ENCODE measurements at places on chromosomes 7 and 10.

DNA sequence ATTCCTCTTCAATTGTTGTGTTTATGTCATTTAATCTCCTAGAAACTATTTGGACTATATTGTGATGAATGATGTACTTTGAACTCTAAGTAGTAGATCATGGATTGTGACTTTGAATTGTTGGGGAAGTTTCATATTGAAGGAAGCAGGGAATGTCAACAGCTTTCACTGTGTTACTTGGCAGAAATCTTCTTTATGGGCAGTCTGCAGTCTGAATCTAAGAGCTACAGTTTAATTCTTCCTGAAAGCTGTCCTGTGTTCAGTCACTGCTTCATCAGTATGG is 91.6 kb downstream of the PPP1R9A start:
- DNase-seq = no peak

DNA sequence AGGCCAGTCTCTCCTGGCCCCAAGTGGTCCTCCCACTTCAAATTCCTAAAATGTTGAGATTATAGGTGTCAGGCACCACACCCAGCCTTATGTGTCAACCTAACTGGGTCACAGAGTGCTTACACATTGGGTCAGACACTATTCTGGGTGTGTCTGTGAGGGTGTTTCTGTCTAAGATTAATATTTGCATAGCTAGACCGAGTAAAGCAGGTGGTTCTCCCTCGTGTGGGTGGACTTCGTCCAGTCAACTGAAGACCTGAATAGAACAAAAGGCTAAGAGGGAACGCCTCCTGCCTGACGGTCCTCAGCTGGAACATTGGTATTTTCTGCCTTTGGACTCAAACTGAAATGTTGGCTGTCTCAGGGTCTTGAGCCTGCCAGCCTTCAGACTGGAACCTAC is 11.5 kb downstream of the PPIF start:
- no peak for DNase-seq

DNA sequence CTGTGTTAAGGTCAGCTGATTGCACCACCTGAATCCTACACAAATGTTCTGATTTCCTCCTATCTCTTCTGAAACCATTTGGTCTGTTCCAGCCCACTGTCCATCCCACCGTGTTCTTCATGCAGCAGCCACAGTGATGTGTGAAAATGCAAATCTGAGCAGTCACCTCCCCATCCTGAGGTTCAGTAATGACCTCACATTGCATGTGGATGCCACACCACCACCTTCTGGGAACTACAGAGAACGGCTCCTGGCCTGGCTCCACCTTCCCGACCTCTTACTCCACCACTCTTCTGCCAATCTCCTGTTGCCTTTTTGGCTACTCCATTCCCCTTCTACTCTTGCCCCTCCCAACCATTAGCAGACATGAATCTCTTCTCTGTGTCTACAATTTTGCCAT is 244.4 kb downstream of the TNS3 start:
- DNase-seq = no peak

GRCh38 chr10:34492081-34492480 is 323.0 kb downstream of the PARD3 start:
- no peak for DNase-seq

- no peak for DNase-seq
Observed at GRCh38 chr7:130369110-130369711, 11.1 kb upstream of the CPA1 start.

- peak; percentile 85 for DNase-seq
Observed at GRCh38 chr7:2863461-2864066, 19.5 kb upstream of the GNA12 start.

DNA sequence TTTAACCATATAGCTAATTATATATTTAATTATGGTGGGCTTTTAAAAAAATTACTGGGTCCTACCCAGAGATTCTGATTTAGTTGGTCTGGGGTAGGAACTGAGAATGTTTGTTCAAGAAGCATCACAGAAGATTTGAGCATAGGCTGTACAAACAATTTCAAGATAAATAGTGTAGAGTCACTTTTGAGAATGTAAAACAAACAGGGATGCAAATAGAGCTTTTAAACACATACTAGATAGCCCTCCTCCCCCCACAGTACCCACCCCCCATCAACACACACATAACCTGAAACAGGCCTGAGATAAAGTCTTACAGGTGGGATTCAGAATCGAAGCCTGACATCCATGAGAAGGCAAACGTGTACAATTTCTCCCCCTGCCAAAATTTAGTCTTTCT is 15.6 kb upstream of the REEP3 start:
- DNase-seq = no peak

DNA sequence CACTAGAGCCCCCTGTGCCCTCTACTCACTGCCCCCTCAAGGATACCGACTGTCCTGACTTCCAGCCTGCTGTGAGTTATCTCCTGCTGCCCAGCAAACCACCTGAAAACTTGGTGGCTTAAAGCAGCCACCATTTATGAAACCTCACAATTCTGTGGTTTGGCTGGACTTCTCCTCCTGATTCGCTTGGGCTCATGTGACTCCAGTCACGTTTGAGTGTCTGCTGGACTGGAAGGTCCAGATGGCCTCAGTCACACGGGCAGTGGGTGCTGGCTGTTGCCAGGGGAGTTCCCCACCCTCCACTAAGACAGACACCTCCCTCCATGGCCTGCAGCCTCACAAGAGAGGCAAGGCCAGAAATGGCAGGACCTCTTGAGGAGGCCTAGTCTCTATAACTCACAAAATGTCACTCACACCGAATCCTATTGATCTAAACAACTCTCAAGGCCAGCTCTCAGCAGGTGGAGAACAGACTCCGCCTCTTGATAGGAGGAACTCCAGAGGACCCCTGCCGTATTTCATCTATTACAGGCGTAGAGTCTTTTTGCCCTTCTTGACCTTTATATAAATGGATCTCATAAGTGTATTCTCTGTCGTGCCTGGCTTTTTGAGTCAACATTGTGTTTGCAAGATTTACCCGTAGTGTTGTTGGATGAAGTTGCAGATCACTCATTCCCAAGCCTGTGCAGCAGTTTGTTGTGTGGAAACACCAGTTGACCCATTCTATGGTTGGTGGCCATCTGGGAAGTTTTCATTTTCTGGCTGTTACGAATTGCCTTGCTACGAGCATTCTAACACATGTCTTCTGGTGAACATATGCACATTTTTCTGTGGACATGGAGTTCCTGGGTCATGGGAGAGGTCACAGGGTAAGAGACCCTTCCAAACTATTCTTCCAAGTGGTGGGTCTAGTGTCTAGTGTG is 48.3 kb downstream of the ZMIZ1 start:
- no peak for DNase-seq

DNA sequence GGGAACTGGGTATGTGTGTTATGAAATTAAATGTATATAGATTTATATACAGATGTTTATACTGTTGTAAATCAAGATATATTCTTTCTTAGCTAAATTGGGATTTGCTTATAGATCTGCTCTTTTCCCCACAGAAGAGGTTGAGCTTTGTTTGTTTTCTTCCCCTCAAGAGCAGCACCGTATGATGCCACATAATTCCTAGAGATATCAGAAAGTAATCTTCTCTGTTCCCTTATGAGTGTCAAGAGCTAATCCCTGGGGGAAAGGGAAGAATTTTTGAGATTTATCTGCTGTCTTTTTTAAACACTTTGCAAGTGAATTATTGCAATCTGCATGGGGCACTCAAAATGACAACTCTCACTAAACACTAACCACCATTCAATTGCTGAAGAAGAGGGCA is 68.7 kb upstream of the SP4 start:
- no peak for DNase-seq

DNA sequence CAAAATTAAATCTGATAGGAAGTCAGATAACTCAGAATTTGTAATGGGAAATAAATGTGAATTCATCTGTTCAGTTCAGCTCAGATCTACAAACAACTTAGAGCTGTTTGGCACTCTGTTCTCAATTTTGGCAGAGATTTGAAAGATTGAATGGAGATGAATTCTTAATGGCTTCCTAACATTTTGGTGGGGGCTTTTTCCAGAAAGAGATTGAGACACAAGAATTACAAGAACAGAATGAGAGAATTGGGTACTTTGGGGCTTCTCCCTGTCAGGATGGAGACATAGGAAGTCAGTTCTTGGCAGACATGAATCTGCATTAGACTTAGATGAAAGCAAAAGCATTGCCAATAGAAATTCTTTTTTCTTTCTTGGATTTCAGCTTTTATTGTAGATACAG is 39.0 kb upstream of the PTPRZ1 start:
- no peak for DNase-seq

DNA sequence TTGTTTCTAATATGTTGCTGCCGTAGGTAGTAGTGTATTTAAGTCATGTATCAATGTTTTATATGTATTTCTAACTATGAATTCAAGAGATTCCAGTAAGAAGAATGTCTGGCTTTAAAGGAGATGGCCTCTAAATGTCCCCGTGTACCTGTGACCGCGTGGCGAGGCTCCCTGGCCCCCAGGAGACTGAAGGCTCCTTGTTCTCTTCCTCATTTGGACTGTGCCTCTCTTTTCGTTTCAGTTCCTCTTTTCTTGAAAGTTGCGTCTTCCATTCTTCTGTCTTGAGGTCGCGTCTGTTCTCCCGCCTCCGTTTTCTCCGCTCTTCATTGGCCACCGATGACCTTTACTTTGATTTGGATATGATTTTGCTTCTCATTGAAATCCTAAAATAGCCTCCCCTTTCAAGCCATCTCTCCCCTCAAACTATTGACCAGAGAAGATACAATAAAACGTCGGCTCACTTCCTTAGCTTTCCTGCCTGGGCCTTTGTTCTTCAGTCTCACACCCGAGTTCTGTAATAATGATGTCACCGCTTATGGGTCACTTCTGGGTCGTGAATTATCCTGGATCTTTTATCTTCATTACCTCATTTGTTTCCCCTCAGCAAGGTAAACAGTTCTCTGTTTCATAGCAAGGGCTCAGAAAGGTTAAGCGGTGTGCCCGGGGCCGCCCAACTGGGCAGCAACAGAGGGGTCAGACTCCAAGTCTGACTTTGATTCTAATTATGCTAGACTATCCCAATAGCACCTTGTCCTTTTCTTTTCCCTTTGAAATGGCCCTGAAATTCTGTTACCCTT is 28.7 kb downstream of the WIPI2 start:
- no peak for DNase-seq

- DNase-seq = no peak
Observed at GRCh38 chr7:139153832-139154231, 44.3 kb upstream of the ZC3HAV1 start.

- DNase-seq = no peak
Observed at GRCh38 chr10:28453926-28454325, 79.0 kb upstream of the WAC start.

GRCh38 chr7:33705333-33705833 is 200.0 kb upstream of the BMPER start:
- no peak for DNase-seq

GRCh38 chr10:124000792-124001201 is 92.6 kb downstream of the CHST15 start:
- DNase-seq = no peak

GRCh38 chr10:15166325-15166724 is 2.2 kb downstream of the NMT2 start:
- no peak for DNase-seq

DNA sequence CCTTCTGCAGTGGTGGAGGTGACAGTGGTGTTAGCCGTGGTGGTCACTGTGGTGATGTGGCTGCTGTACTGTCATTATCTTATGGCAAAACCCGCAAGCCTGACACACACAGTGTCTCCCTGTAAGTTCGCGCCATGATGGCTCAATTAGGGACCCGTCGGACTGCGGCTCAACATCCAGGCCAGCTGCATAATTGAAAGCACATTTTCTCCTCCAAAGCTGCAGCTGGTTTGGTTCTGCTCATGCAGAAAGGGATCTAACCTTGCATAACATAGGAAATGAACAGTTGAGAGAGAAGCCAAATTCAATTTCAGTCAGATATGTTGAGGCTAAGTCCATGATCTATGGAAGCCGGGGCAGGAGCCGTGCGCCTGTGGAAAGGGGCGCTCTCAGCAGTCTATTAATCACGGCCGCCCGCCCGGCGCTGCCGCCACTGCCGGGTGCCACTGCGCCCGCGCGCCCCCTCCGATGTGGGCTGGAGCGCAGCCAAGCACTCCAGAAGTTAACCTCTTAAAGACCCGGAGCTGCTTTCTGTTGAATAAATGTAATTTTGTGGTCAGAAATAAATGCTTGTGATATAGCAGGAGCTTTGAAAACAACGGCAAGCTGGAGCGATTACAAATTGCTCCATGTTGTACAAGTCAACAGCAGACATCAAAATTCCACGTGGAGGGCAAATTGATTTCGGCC is 227.7 kb downstream of the CUX1 start:
- no peak for DNase-seq

GRCh38 chr7:120539321-120539720 is 266.3 kb downstream of the KCND2 start:
- DNase-seq = no peak

DNA sequence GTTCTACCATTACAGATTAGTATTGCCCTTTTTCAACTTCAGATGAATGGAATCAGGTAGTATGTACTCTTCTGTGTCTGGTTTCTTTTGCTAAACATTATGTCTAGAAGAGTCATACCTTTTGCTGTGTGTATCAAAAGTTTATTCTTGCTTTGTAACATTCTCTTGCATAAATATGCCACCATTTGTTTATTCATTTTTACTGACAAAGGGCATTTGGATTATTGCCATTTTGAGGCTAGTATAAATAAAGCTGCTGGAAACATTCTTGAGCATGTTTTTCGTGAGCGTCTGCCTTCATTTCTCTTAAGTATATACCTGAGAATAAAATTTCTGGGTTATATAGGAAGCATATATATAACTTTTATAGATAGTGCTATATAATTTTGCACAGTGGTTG is 121.7 kb upstream of the CSTF2T start:
- DNase-seq = no peak

DNA sequence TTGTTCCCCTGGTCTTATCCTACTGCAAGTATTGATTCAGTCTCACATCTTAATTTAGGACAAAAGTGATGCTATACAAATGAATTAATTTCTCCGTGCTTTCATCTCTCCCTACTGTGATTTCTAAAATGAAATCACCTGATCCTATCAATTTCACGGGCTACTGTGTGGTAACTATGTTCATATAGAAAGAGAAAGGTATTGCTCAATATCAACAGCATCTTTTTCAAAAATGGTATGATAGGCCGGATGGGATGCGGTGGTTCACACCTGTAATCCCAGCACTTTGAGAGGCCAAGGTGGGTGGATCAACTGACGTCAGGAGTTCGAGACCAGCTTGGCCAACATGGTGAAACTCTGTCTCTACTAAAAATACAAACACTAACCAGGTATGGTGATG is 71.2 kb downstream of the PIK3CG start:
- DNase-seq = no peak

GRCh38 chr7:101677797-101678479 is 48.8 kb upstream of the MYL10 start:
- no peak for DNase-seq

DNA sequence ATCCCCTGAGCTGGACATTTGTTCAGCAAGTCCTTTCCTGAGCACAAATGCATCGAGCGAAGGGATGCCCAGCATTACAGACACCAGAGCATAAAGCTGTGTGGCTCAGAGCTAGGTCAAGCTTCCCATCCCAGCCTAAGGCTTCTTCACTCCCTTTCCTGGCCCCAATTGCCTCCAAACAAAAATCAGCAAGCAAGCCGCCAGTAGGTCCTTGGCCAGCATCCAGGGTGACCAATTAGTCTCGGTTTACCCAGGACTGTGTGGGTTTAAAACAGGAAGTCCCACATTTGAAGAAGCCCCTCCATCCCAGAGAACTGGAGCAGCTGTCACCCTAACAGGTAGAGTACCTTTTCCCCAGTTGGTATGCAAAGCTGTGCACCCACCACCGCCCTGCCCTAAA is 51.2 kb downstream of the PRKAG2 start:
- DNase-seq = no peak

GRCh38 chr10:71176661-71177060 is 35.7 kb upstream of the UNC5B start:
- DNase-seq = no peak

- no peak for DNase-seq
Observed at GRCh38 chr7:140383954-140384713, 14.2 kb downstream of the SLC37A3 start.
